Mesothelial cell of epicardium (in vitro differentiated cells): ENCODE measurements at places on chromosomes 12 and 14. TPM values are rescaled to one million over a fixed set of nuclear protein-coding genes. Genes with fewer than 3 reads are reported as not detected.
A peak's percentile ranks its signal among the peaks of the same experiment; 100 is the strongest.

WDHD1 gene
- 15.5 to 16.9 TPM (median 16.1 TPM) in 3 replicates for total RNA-seq

GRCh38 chr12:120332523-120332922, 4.9 kb upstream of the PLA2G1B start:
- no peaks in the 10 kb centered on the region for H3K4me1 ChIP-seq
- H3K27ac ChIP-seq = no peak overlapping the region
- DNase-seq = no peak
- no peak overlapping the region for H3K4me3 ChIP-seq

DNA sequence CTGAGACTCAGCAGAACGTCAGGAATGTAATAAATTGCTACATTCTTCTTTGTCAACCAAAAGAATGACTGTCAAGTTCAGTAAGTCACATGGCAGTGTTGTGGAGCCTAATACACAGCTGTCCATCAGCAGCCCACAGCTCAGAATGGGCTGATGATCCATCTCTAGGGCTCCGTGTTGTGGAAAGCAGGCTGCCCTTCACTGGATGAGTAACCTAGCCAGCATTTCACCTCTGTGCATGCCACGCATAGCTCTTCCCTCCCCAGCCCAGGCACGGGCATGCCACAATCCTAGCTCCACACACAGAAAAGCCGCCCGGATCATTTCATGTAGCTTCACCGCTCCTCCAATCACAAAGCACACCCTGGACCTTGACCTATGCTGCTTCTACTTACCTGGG, 878.0 kb upstream of the TMEM132C start:
- no peak overlapping the region for H3K4me3 ChIP-seq
- peaks cover 4% of the 10 kb centered on the region for H3K27me3 ChIP-seq
- no peak for DNase-seq
- no peaks in the 10 kb centered on the region for H3K36me3 ChIP-seq
- H3K27ac ChIP-seq = no peak overlapping the region
- no peaks in the 10 kb centered on the region for H3K4me1 ChIP-seq

DNA sequence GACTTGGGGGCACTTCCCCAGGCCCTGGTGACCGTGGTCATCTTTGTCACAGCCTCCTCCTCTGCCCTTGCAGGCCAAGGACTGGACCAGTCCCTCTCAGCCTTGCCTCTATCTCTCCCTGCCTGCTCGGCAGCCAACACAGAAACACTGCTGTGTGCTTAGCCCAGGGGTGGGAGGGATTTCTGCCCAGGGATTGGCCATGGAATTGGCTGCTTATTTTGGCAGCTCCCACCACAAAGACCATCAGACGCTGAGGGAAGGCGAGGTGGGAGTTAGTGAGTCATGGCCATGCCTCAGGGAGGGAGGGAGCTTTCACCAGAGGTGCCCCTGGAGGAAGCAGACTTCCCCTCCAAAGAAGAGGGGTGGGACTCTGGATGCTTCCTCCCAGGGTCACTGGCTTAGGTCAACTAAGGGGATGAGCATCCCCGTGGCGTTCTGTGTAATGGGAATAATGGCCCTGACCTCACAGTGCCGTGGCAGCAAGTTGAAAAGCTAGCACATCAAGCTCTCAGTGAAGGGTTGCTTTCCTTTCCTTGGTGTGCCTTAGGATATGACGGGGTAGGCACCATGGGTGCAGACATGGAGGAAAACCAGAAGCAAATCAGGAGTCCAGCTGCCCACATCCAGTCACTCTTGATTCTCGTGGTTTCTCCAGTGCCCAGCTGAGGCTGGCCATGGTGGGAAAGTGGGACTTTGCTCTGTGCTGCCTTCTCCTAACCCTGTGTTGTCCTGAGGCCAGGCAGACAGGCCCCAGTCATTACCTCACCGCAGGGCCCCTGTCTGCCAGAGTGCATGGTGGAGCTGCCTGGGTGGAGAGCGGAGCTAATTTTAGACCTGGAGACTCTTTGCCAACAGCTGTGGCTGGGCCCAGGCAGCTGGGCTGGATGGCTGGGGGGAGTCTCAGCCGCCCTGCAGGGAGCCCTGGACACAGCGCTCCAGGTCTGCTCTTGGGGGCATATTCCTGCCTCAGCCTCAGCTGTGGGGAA, 21.4 kb downstream of the B4GALNT3 start:
- no peak overlapping the region for H3K27ac ChIP-seq
- no peak for DNase-seq
- peaks cover 15% of the 10 kb centered on the region for H3K27me3 ChIP-seq
- no peaks in the 10 kb centered on the region for H3K4me1 ChIP-seq

SLC17A8 gene
- 0.40 to 0.66 TPM (median 0.61 TPM) in 3 replicates for total RNA-seq

POTEG gene
- not detected in 3 replicates for total RNA-seq

- H3K27me3 ChIP-seq = no peaks in the 10 kb centered on the region
- H3K4me3 ChIP-seq = no peak overlapping the region
- no peak overlapping the region for H3K27ac ChIP-seq
Measured at GRCh38 chr14:99995700-99996356, 69.4 kb upstream of the EVL start.

NPFF gene
- not detected in 3 replicates for total RNA-seq

GRCh38 chr12:6936636-6937480, 6.8 kb upstream of the RNU7-1 start:
- no peak for DNase-seq
- H3K36me3 ChIP-seq = peaks cover 23% of the 10 kb centered on the region

- peak overlapping the region; percentile 94 for H3K27ac ChIP-seq
- peak overlapping the region; percentile 83 for H3K4me3 ChIP-seq
- H3K27me3 ChIP-seq = no peaks in the 10 kb centered on the region
- peaks cover 22% of the 10 kb centered on the region for H3K4me1 ChIP-seq
- peaks cover 6% of the 10 kb centered on the region for H3K36me3 ChIP-seq
Measured at GRCh38 chr14:39169541-39169900, 612 bp downstream of the TRAPPC6B start.

DNA sequence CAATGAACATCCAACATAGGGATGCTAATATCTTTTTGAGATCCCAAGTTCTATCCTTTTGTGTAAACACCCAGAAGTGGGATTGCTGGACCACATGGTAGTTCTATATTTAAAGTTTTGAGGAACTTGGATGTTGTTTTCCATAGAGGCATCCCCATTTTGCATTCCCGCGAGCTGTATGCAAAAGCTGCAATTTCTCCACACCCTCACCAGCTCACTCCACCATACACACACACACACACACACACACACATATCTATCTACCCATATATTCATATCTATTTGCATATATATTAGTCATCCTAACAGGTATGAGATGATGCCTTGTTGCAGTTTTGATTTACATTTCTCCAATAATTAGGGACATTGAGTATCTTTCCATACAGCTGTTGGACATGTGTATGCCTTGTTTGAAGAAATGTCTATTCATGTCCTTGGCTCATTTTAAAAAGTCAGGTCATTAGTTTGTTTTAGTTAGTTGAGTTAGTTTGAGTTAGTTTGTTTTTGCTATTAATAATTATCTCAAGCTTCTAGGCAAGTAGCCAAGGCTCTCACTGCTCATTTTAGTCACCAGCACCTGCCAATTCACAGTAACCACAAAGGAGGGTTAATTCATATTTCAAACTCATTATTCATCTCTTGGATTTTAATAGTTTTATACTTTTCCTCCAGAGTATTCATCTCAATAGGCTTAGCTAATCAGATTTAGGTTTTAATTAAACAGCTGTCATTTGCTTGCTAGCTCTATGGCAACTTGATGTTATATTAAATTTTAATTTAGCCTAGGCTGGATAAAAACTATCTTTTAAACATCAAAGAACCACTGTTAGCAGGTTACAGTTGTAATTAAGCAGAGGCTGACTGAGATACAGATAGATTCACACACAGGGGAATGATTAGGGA, 1435.9 kb upstream of the TMEM132C start:
- no peak for DNase-seq
- no peaks in the 10 kb centered on the region for H3K4me1 ChIP-seq
- no peak overlapping the region for H3K4me3 ChIP-seq
- peaks cover 4% of the 10 kb centered on the region for H3K27me3 ChIP-seq
- no peak overlapping the region for H3K27ac ChIP-seq
